Bronchial epithelial cell (primary cell): ENCODE measurements at places on chromosomes 6 and 20. TPM values are rescaled to one million over a fixed set of nuclear protein-coding genes. Genes with fewer than 3 reads are reported as not detected.

The KCNK15 gene
- total RNA-seq: under 0.01 and 0.26 TPM in 2 replicates

The PBX2 gene
- total RNA-seq: 16.3 and 19.3 TPM in 2 replicates

The ADTRP gene
- 11.3 and 17.6 TPM in 2 replicates for total RNA-seq

DNA sequence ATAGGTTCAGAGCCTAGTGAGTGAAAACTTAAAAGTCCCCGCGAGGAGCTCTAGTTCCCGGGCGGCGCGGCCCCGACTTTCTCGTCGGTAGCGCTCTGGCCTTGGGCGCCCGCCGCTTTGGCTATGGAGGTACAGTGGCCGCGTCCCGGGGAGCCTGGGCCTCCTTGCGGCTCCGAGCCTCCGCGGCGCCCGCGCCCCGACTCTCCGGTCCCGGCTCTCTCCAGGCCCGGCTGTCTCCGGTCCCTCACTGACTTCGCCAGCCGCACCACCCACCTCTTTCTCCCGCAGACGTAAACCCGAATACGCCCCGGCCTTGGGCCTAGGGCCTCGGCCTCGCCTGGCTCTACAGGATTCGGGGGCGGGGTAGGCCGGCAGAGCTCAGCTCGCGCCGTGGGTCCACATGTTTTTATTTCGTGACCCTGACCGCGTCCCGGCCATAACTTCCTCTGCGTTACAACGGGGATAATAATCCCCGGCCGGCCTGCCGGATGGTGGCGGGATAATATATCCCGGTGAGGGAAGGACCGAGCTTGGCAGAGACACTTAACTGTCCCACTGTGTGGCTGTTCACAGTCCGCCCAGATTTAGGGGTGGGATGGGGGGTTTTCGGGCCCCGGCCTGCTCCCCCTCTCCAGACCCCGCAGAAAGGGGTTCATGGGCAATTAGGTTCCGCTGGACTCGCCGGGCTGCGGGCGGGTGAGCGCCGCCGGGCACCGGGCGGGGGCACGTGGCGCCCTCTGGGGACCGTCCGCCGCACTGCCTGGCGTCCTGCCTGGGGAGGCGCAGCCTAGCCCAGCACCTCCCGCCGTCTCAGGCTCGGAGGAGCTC lies 10.0 kb upstream of the TBX18 start:
- peak; percentile 30 for DNase-seq

- DNase-seq: no peak
Measured at GRCh38 chr6:169227116-169227515, 26.5 kb downstream of the THBS2 start.

DNA sequence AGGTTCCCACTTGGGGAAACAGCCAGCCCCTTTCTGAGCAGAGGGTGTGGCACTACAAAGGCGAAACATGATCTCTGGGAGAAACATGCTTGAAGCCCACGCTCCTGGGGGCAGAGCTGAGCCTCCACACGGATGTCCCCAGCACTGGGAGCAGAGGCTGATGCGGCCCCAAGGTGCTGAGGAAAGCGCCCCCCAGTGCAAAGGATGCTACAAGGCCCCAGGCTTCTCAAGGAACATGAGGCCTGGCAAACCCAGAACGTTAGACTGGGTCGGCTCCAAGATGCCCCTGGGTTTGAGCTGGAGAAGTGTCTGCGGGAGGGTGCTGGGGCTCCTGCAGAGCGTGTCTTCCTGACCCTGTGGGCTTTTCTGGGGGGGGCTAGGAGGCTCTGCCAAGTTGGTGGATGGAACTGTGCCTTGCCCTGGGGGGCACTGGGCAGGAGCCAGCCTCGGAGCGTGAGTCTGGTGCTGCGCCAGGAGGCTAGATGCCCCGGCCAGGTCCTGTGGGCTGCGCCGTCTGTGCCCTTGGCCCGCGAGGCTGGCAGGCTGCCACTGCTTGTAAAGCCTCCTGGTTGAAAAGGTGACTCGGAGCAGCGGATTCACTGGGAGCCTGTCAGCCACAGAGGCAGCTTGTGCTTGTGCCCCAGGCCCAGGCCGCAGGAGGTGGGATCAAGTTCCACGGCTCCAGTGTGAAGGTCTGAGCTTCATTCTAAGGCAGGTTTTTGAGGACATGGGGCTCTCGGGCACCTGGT lies 8.1 kb downstream of the SYNJ2 start:
- peak; percentile 38 for DNase-seq

DNA sequence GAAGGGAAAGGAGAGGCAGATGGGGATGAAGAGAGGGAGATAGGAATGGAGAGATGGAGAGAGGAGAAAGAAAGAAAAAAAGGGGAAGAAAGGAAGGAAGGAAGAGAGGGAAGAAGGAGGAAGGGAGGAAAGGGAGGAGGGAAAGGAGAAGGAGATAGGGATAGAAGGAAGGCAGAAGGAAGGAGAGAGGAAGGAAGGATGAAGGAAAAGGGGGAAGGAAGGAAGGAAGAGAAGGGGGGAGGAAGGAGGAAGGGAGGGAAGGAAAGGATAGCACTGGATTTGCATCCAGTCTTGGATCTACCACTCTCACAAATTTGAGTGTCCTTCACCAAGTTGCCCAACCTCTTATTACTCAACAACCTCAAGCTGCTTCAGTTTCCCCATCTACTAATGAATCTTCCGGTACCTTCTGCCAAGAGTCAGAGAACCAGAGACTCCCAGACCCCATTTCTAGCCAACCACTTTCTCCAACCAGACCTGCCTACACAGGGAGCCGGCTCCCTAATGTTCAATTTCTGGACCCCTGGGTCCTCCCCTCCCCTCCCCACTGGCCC lies 79.7 kb upstream of the FOXP4 start:
- peak; percentile 10 for DNase-seq

DNA sequence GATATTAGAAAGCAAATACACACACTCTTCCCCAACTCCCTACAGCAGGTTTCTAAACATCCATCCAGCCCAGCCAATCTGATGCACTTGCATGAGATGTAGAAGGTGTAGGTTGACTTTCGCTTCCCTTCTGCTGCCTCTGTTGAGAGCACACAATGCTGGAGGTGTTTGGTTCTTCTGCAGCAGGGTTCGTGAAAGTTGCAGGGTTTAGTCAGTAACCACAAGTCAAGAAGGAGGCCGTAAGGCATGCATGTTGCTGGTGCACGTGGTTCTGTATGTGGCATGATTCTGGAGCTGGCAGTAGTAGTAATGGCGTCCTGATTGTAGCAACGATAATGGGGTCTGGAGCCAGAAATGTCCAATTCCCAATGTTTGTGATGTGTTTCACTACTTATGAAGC lies 53.0 kb downstream of the DEK start:
- DNase-seq: no peak

DNA sequence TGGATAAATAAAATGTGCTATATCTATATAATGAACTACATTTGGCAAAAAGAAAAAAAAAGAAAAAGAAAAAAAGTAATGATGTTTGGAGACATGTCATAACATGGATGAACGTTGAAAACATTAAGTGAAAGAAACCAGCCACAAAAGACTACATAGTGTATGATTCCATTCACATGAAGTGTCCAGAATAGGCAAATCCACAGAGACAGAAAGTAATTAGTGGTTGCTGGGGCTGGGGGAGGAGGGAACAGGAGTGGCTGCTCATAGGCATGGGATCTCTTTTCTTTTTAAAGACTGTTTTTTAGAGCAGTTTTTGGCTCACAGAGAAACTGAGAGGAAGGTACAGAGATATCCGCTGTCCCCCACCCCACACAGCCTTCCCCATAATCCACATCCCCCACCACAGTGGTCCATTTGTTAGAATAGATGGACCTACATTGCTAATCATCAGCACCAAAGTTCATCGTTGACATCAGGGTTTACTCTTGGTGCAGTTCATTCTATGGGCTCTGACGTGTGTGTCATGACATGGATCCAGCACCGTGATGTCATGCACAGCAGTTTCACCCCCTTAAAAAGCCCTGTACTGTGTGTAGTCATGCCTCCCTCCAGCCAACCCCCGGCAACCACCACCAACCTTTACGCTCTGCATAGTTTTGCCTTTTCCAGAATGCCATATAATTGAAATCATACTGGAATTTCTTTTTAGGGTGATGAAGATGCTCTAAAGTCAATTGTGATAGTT lies 240.9 kb upstream of the RREB1 start:
- DNase-seq: no peak

- DNase-seq: peak; percentile 75
Measured at GRCh38 chr6:21738180-21739094, 144.9 kb downstream of the SOX4 start.

DNA sequence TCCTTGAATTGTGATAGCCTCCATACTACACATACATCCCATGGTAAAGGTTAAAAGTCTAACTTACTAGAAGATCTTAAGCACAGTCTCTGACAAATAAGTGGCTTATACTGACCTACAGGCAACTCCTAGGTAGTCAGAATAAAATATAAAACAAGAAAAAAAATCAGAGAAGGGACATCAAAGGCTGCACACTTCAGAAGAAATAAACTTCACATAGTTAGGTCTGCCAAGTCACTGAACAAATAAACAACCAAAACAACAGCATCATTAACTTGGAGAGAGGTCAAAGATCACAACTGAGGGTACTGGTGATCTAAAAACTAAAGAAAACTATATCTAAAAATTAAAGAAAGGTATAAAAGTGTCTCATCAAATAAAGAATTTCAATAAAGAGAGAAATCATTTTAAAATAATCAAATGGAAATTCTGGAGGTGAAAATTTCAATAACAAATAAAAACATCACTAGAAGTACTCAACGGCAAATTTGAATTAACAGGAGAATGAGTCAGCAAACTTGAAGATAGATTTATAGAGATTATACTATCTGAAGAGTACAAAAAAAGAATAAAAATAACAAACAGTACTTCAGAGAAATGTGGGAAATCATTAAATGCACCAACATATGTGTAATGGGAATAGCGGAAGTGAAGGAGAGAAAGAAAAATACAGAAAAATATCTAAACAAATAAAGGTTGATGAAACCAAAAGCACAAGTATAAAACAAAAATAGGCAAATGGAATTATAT lies 88.0 kb upstream of the UST start:
- no peak for DNase-seq
